MCF 10A (cell line): ENCODE measurements at places on chromosomes 13 and 19. TPM values are rescaled to one million over a fixed set of nuclear protein-coding genes. Genes with fewer than 3 reads are reported as not detected.

GRCh38 chr19:51501594-51502263 lies at the start of gene SIGLEC12:
TSS of gene SIGLEC12 (minus strand) at chr19:51501800. CDS start at chr19:51501733, 67 bp downstream.
- DNase-seq = no peak

ZNF492 gene
- not detected in 2 replicates for total RNA-seq

RGL3 gene
- total RNA-seq = not detected in 2 replicates

CEACAM16 gene
- not detected in 2 replicates for total RNA-seq

UPF1 gene
- 79.8 and 85.0 TPM in 2 replicates for total RNA-seq

LRFN3 gene
- 7.4 and 10.1 TPM in 2 replicates for total RNA-seq

GRCh38 chr13:47188802-47189201 lies 291.9 kb upstream of the HTR2A start:
- peak; percentile 67 for DNase-seq

DNA sequence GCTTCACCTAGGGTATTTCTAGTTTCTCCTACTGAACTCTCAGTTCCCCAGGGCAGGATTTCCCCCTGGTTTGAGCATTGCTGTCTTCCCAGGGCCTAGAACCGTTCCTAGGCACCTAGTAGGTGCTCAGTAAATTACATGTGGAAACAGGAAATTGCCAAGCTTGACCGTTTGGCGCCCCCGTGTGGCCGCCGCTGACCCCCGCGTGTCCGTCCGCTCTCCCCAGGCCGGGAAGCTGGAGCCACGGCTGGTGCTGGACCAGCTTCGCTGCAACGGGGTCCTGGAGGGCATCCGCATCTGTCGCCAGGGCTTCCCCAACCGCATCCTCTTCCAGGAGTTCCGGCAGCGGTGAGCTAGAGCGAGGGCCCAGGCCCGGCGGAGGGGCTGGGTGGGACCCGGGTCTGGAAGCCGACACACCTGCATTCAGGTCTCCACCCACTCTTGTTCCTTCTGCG lies 55.5 kb downstream of the MYH14 start:
- no peak for DNase-seq

- peak; percentile 80 for DNase-seq
Observed at GRCh38 chr13:24207841-24208667, 47.5 kb downstream of the SPATA13 start.
